Esophagus squamous epithelium (tissue), 5 donors: ENCODE measurements at places on chromosomes 7 and 10.

DNA sequence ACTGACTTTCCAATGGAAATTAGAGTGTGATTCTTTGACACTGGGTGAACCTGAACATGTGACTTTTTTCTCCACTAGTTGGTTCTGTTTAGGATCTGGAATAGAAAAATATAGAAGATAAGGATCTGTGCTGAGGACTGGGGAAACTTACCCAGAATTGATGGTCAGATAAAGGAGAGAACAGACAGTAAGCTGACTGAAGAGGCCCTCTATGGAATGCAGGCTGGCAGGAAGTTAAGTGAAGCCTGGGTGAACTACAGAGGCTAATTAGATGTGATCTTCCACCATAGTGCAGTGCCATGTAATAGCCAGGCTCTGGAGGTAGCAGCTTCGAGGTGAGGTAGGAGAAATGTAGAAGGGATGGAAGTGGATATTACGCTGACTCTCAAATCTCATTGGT, 455.3 kb downstream of the PLXDC2 start:
- DNase-seq, result no peak

DNA sequence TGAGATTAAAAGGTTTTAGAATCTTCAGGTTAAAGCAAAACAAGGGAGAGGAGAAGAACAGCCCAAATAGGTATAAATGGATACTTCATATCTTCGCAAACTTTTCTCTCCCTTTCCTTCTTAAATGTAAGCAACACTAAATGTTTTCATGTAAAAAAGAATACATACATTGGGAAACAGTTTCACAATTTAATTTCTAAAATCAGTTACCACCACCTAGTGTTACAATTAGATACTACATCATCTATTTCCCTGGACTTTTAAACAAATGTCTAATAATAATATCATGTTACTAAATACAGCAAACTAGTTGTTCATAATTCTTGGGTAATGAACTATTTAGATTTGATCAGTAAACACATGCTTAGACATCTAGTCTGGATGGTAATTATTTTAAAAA, 35.8 kb downstream of the MINDY3 start:
- no peak for DNase-seq

DNA sequence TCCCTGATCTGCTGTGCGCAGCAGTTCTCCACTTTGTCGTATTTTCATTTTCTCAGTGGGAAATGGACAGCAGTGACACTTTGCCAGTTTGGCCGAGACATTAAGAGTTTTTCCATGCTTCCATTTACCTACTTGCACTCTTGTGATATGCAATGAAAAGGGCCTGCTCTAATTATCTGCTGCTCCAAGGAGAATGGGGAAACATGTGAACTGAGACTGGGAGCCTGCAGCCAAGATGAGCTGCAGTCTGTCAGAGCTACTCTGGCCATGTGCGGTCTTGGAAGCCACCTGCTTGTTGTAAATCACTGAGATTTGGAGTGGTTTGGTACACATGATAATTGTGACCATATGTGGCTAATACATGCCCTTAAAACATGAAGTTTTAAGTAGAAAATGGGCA, 586.6 kb upstream of the POT1 start:
- DNase-seq, result no peak

DNA sequence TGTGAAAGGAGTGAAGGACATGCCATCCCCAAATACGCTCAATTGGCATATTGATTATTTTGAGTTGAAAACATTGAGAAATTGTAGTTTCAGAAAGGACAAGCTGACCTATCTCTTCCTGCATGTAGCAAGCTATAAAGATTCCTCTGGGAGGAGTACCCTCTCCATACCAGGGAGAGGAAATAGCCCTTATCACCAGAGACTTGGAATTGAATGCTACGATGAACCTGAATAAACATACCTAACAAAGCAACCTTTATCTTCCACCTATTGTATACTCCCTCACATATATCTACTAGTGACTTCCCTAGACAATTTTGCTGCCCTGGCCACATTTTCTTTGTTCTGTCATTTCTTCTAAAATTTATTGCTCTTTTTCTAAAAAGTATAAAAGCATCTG, 150.2 kb upstream of the EEPD1 start:
- no peak for DNase-seq

GRCh38 chr10:5858811-5859210, 30.9 kb downstream of the ANKRD16 start:
- DNase-seq, result no peak

DNA sequence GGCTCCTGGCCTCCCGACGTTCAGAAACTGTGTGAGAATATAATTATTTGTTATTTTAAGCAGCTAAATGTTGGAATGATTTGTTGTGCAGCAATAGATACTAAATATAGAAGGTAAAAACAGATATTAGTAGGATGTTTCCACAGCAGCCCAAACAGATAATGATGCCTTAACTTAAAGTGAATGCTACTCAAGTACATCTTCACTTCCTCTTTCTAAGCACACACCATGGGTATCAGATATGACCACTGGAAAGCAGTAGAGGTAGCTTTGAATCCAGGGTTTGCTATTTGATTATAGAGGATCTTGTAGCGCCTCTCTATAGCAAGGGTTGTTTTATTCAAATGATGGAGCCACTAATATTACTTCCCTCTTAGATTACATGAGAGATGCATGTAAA, 38.2 kb upstream of the BET1 start:
- DNase-seq, result no peak

DNA sequence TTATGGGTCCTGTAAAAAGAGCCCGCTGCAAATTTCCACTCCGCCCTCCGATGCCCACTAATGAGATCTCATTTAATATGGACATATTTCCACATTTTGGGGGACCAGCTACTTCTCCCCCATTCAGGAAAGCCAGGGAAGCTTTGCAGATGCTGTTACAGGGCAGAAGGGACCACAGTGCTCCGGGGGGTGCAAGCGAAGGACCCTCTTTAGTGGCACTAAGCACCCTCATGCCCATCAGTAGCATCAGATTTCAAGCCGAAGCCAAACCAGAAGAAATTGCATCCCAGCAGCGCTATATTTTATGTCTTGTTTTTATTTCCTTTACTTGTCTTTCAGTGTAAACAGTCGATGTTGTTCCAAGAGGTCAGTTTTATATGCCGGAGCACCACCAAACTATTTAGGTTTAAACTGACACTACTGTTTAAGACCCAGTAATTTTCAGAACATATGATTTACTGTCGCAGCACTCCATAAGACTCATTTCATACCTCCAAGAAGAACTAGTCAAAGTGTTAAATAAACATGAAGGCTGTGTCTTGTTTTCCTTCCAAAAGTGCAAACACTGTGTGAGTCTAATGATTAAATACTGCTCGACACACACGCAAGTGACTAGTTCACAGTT, 122.2 kb upstream of the MGMT start:
- no peak for DNase-seq

DNA sequence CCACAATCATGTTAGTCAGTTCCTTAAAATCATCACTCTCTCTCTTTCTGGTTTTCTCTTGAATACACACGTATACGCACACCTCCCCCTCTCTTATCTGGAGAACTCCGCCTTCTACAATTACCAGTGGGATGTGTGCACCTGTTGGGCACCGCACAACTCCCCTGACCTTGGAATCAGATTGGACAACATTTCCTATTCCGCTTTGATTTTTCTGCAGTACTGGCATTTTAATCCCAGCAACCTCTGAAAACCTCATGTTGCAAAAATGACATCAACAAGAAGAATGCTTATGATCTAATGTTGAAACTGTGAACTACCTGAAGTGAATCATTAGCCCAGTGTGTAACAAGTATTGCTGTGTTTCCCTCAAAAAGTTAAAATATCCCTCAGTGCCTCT, 109.6 kb downstream of the KIAA1217 start:
- DNase-seq, result no peak

- no peak for DNase-seq
These were observed 19.3 kb downstream of the MYO1G start for GRCh38 chr7:44959433-44959951.

DNA sequence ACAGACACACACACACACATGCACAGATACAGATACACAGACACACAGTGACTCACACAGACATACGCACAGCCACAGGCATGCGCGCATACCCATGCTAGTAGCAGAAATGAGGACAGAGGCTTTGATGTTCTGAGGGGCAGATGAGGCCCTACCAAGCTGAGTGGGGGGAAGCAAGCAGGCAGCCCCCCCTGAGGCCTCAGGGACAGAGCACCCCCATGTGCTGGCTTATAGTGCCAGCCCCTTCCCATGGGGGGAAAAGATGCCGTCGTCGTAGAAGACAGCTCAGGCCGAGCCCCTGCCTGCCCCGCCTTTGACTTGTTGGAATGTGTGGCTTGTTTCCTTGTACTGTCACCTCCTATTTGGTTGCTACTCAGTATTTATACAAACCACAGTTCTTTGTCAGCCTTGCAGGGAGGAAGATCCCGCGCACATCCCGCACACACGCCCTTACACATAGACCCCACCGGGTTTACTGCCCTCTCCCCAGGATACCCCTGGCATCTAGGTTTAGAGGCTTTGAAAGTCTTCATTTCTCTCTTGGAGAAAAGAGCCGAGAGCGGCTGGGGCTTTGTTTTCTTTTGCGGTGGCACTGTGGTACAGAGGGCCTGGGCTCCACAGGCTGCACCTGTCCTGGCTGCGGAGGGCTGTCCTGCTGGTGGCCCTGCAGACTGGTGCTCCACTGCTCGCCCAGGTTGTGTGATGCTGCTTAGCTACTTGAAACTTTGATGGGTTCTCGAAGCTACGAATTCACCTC, 112.5 kb downstream of the DOCK1 start:
- no peak for DNase-seq

DNA sequence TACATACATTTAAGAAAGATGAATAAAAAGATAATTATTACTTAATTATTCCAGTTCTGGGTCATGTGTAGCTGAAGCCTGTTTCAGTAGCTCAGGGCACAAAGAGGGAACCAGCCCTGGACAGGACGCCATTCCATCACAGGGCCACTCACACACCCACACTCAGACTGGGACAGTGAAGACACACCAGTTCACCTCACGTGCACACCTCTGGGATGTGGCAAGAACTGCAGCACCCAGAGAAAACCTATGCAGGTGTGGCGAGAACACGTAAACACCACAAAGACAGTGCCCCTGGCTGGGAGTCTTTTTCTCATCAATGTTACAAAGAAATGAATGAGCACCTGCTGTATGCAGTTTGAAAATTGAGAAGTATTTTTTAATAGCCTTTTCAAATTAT, 1.6 kb upstream of the IDI1 start:
- no peak for DNase-seq

GRCh38 chr7:15848901-15849300, 162.4 kb upstream of the MEOX2 start:
- no peak for DNase-seq

- no peak for DNase-seq
These were observed 25.2 kb upstream of the SH2B2 start for GRCh38 chr7:102261451-102261850.
